ENCODE measurements at places on chromosomes 5 and 9. TPM values are rescaled to one million over a fixed set of nuclear protein-coding genes. Genes with fewer than 3 reads are reported as not detected.

DNA sequence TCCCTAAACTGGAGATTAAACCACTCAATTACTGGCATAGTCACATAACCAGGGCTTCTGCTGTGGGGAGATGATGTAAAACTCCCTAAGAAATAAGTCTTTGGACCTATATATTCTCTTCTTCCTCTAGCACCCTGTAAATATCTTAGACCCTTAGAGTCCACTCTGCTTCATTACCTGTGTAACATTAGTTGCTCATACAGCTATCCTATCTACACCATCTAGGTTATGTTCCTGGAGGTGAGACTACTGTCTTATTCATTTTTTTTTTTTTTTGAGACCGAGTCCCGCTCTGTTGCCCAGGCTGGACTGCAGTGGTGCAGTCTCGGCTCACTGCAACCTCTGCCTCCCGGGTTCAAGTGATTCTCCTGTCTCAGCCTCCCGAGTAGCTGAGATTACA lies 9.6 kb upstream of the TICAM2 start:
- peaks cover 10% of the 10 kb centered on the region for H3K36me3 ChIP-seq
- no peak overlapping the region for H3K4me3 ChIP-seq
- no peak for DNase-seq
- H3K27ac ChIP-seq = no peak overlapping the region
- H3K4me1 ChIP-seq = no peaks in the 10 kb centered on the region
- no peaks in the 10 kb centered on the region for H3K27me3 ChIP-seq

The JAKMIP2 gene
- not detected for total RNA-seq

DNA sequence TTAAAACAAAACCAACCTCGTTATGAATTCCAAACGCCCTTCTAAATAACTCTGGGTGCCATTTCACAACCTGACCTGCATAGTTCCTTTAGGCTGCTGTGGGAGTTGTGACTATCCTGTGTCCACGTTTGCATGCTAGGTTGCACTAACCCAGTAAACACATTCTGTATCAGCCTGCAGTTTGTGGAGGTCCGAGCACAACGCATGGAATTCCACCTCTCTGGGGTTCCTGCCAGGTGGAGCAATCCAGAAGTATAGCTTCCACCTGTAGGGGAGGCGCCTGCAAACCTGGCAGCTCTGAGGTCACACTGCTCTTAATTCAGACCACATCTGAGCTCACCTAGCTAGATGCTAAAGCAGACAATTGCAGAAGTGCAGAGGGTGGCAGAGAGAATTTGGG lies 57.2 kb downstream of the MARCHF3 start:
- peaks cover 9% of the 10 kb centered on the region for H3K4me1 ChIP-seq
- no peak overlapping the region for H3K27ac ChIP-seq
- H3K36me3 ChIP-seq = no peaks in the 10 kb centered on the region
- no peak for DNase-seq
- no peak overlapping the region for H3K4me3 ChIP-seq
- no peaks in the 10 kb centered on the region for H3K27me3 ChIP-seq

GRCh38 chr9:130444565-130445221 lies at the start of gene ASS1:
ASS1 (plus strand) TSS chr9:130444961; CDS start chr9:130452229, 7,268 bp downstream.
- H3K27me3 ChIP-seq = peaks cover 6% of the 10 kb centered on the region
- H3K36me3 ChIP-seq = no peaks in the 10 kb centered on the region
- peak within 1 kb of the TSS; percentile 43 for H3K4me3 ChIP-seq
- no peak for DNase-seq
- peaks cover 32% of the 10 kb centered on the region for H3K4me1 ChIP-seq
- H3K27ac ChIP-seq = peak within 1 kb of the TSS; percentile 81

DNA sequence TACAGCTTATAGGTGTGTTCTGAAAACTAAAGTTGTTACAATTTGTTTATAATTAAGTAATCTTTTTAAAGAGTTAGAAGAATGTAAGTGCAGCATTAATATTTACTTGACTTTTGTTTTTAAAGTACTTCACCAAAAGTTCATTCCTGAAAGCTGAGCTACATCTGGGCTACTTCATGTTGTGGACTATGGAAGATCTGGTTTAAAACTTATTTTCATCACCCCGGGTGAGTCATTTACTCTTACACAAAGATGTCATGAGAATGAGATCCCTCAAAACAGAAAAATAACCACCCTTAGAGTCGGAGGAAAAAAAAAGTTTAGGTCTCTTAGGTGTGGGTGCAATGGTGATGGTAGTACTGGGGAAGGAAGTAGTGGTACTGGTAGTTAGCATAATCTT lies 5.1 kb downstream of the POU5F2 start:
- H3K27ac ChIP-seq = no peak overlapping the region
- H3K4me3 ChIP-seq = no peak overlapping the region
- H3K4me1 ChIP-seq = no peaks in the 10 kb centered on the region
- H3K27me3 ChIP-seq = no peaks in the 10 kb centered on the region

DNA sequence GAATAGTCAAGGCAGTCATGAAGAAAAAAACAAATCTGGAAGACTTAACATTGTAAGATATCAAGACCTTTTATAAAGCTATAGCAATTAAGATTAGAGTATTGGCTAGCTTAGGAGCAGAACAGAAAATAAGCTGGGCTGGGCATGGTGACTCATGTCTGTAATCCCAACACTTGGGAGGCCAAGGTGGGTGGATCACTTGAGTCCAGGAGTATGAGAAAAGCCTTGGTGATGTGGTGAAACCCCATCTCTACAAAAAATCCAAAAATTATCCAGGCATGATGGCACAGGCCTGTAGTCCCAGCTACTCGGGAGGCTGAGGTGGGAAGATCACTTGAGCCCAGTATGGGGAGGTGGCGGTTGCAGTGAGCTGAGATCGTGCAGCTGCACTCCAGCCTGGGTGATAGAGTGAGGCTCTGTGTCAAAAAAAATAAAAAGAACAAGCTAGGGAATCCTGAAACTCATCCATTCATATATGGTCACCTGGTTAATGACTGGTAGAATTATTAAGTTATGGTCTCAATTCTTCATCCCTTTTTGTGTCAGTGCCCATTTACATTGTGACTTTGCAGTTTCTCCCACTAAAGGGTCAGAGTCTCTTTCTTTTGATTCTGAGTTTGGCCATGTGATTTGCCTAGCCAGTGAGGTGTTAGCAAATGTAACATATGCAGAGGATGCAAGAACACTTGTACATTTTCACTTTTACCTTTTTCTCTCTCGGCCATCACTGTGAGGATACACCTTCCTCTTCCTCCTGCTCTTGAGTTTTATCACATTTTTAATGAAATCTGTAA lies 144.6 kb upstream of the SGCD start:
- no peaks in the 10 kb centered on the region for H3K36me3 ChIP-seq
- H3K27ac ChIP-seq = no peak overlapping the region
- H3K27me3 ChIP-seq = no peaks in the 10 kb centered on the region
- DNase-seq = peak; percentile 35
- H3K4me1 ChIP-seq = peaks cover 3% of the 10 kb centered on the region
- H3K4me3 ChIP-seq = no peak overlapping the region

- no peaks in the 10 kb centered on the region for H3K27me3 ChIP-seq
- no peak for DNase-seq
- peak overlapping the region; percentile 66 for H3K4me3 ChIP-seq
- no peak overlapping the region for H3K27ac ChIP-seq
These were observed 2.4 kb downstream of the EGR1 start for GRCh38 chr5:138467711-138468132.

DNA sequence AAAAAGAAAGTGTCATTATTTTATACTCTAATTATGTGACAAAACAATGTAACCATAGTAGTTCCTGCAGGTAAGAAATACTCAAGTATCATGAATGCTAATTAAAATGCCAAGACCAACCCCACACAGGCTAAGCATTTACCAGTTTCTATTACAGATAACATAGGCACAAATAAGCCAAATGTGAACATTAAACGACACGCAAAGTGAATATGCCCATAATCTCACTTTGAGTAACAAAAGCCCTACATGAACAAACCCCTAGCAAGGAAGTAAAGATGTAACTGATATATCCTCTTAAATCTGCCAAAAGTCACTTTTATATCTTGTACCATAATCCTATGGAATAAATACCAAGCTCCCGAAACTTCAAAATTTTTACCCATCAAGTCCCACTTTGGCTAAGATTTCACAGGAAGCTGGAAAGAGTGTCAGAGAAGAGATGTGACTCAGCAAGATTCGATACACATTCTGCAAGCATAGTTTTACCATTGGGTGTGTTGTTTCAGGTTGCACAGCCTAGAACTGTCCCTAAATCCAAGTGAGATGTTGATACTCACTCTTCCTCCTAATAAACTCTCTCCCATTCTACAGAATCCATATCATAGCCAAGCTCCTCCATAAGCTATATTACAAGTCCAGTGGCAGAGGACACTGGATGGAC lies 28.8 kb downstream of the TRPM6 start:
- no peaks in the 10 kb centered on the region for H3K36me3 ChIP-seq
- H3K4me1 ChIP-seq = no peaks in the 10 kb centered on the region
- peak; percentile 2 for DNase-seq
- H3K4me3 ChIP-seq = no peak overlapping the region
- H3K27me3 ChIP-seq = no peaks in the 10 kb centered on the region

DNA sequence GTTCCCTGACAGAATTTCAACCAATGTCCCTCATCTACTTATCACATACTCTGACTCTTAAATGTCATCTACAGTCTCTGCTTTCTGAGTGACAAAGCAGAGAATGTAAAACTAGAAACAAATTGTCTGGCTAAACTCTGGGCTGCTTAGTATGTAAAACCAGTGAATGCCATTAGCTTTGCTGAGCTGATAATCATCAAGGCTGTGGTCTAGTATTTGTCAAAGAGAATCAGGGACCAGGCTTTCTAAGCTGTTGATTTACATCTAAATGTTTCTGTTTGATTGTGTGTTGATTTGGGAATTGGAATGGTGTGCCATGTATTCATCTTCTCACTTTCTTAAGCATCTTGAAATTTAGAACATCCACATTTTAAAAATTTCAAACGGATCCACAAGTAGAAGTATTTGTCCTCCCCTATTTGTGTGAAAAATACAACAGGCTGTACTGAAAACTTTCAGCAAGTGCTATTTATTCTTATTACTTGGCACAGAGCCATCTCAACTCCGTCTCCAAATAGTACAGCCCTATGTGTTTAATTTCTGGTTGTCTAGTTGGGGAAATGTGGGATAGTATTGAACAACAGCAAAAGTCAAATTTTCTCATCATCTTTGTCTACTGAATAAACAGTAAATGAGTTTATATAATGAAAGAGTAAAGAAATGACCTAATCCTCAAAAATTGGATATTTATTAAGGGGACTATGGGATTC lies 251.5 kb downstream of the KCTD16 start:
- DNase-seq = no peak
- H3K27me3 ChIP-seq = no peaks in the 10 kb centered on the region
- no peak overlapping the region for H3K27ac ChIP-seq
- no peaks in the 10 kb centered on the region for H3K4me1 ChIP-seq

DNA sequence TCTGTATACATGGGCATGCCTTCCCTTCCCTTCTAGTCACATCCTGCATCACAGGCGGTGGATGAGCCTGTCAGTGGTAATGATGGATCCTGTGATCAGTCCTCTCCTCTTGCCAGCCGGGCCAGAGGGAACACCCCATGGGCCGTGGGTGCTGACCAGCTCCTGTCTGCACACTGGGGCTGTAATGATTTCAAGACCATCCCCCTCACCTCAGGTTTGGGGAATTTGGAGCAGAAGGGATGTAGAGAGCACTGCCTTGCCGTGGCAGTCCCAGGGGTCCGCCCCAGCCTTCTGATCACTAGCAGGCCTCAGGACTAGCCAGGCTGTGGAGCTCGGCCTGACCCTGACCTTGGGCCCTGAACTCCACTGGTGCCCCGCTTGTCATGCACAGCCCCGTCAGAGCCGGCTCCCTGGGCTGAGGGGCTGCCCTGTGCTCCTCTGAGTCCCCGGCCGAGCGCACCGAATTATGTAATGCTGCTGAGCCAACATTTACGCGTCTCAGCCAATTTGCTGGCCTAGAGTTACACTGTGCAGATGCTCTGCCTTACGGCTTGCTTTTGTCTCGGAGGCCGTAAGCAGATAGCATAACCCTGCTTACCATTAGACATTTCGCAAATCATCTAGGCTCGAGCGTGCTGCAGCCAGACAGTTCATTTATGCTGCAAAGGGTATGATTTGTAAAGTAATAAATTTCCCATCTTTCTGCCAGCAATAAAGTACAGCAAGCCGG lies 155.3 kb downstream of the MACROH2A1 start:
- no peaks in the 10 kb centered on the region for H3K27me3 ChIP-seq
- no peak for DNase-seq
- H3K36me3 ChIP-seq = no peaks in the 10 kb centered on the region
- H3K4me1 ChIP-seq = peaks cover 56% of the 10 kb centered on the region

GRCh38 chr5:176441921-176442323 lies 6.3 kb upstream of the FAF2 start:
- H3K4me3 ChIP-seq = no peak overlapping the region
- DNase-seq = peak; percentile 70
- H3K27me3 ChIP-seq = no peaks in the 10 kb centered on the region
- H3K4me1 ChIP-seq = peaks cover 6% of the 10 kb centered on the region

DNA sequence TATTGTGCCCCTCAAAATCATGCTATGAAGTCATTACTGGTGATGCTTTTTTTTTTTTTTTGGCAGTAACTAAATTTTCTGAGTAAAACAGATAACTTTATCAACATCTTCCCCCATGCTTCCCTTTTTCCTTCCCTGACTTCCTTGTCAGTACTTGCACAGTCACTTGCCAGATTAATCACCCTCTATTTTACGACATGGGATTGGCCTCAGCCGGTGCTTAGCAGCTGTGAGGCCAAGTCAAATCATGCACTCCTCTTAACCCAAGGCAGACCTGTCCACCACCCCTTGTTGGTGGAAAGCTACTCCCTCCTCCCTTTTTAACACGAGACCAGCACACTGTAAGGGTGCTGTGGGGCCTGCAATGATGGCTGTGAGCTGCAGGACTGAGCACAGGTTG lies 118.0 kb upstream of the OTULINL start:
- DNase-seq = peak; percentile 75
- no peak overlapping the region for H3K4me3 ChIP-seq
- H3K27me3 ChIP-seq = no peaks in the 10 kb centered on the region
- peaks cover 36% of the 10 kb centered on the region for H3K4me1 ChIP-seq
- peak overlapping the region; percentile 13 for H3K27ac ChIP-seq

DNA sequence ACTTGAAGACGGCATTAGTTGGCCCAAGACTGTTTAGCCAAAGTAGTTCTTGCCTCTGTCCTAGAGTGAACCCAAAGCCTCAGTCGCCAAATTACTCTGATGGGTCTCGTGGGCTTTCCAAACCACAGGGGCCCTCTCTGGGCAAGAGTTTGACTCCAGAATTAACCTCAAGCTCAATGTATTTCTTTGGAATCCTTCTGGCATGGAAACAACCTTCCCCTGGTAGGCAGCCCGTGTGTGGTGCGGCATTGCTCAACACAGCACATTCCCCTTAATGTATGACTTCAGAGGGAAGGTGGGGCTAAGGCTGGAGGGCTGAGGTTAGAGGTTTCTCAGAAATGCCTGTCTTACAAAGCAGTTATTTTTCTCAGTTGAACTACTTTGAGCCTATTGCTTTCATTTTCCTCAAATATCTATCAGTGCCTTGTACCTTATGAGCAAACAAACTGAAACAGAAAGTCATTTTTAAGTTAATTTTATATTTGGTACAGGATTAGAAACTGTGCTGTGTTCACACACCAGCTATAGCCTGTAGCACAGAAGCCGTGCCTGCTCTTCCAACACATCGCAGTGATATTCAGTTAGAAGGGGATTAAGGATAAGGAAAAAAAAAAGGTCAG lies 123.9 kb upstream of the HAPLN1 start:
- no peak overlapping the region for H3K27ac ChIP-seq
- no peaks in the 10 kb centered on the region for H3K27me3 ChIP-seq
- DNase-seq = peak; percentile 74
- H3K4me3 ChIP-seq = no peak overlapping the region

All from IMR-90 (cell line).